Breast epithelium (tissue), 4 donors: ENCODE measurements at places on chromosomes 5 and 9.

GRCh38 chr5:127060470-127060985 is 12.8 kb downstream of the C5orf63 start:
- DNase-seq, result no peak

GRCh38 chr5:2732850-2733249 is 18.6 kb downstream of the IRX2 start:
- no peak for DNase-seq

DNA sequence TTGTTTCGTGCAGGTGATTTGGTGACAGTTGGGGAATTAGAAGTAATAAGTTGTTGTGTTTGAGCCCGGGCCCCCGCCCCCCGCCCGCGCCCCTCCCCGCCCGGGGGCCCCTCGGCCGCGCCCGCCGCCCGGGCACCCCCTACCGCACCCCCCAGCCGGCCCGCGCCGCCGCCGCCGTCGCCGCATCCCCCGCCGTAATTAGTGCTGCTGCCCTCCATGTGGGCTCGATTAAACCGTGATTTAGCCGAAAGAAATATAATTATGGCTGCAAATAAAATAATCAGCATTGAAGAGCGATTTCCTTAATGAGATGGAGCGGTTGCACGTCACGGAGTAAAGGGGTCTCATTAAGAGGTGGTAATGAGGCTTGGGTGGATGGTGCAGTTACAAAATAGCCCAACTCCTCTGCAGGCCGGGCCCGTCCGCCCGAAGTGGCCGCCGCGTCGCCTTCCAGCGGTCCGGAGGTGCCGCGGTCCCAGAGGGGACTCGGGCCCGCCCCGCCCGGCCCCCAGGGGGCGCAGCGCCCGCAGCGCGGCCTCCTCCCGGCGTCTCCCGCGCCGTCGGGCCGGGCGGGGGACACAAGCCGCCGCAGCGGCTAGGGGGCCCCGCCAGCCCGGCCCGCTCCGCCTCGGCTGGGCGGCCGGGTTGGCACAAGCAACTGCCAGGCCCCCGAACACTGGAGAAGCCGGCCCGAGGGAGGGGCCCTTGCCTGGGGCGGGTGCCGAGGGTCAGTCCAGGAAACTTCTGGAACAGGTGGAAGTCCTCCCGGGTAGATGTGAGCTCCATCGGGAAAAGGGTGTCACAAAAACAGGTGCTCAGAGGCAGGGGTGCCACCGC is 6.9 kb upstream of the OTP start:
- DNase-seq, result no peak

GRCh38 chr5:10249948-10250805 is at the start of gene CCT5:
Gene CCT5 (plus strand): TSS chr5:10250280. CDS start chr5:10250341, 61 bp downstream.
- peak; percentile 91 for DNase-seq

DNA sequence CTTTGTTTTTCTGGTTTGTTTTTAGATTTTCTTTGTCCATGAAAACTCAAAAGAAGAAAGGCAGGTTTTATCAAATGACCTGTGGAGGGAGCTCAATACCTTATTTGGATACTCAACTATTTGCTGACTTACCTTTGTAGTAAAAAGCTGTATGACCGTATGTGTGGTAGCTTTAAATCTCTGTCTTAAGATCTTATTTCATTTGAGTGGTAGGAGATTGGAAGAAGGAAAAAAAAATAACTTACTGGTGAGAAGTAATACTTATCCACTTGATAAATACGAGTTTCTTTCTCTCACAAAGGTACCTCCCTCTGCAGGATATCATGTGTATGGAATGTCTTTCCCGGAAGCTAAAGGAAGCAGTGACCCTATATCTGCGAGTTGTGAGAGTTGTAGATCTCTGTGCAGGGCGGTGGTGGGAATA is 15.0 kb downstream of the FBXO38 start:
- DNase-seq, result no peak

- DNase-seq, result peak; percentile 55
These were observed 157.1 kb downstream of the ZNF462 start for GRCh38 chr9:107020040-107020530.

GRCh38 chr9:90559075-90560073 is 83.2 kb downstream of the DIRAS2 start:
- no peak for DNase-seq

DNA sequence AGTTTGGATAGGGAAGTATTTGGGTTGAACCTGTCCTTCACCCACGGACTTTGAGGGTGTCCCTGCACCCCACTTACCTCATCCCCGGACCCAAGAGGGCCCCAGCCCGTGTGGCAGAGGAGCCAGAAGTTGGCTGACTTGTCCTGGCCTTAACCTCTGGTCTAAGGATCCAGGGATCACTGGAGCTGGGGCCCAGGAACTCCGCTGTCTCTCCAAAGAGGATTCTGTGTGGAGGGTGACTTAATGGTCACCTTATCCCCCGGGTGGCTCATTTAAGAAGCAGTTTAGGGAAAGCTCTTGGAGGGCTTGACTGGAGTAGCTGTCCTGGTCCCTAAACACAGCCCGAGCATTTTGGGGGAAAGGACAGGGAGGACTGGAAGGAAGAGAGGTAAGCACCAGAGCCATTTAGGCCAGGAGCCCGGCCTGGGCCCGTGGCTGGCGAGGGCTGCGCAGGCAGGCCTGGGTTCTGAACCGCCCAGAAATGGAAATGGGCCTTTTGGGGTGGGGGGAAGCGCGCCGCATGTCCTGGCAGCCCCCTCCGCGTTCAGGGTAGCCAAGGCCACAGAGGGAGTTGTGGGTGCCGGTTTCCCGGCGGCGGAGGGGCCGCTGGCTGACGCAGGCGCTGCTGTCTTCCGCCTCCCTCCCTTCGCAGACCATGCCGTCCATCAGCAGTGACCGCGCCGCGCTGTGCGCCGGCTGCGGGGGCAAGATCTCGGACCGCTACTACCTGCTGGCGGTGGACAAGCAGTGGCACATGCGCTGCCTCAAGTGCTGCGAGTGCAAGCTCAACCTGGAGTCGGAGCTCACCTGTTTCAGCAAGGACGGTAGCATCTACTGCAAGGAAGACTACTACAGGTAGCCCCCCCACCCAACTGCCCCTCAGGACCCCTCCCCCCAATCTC is 2.0 kb downstream of the LHX2 start:
- no peak for DNase-seq

DNA sequence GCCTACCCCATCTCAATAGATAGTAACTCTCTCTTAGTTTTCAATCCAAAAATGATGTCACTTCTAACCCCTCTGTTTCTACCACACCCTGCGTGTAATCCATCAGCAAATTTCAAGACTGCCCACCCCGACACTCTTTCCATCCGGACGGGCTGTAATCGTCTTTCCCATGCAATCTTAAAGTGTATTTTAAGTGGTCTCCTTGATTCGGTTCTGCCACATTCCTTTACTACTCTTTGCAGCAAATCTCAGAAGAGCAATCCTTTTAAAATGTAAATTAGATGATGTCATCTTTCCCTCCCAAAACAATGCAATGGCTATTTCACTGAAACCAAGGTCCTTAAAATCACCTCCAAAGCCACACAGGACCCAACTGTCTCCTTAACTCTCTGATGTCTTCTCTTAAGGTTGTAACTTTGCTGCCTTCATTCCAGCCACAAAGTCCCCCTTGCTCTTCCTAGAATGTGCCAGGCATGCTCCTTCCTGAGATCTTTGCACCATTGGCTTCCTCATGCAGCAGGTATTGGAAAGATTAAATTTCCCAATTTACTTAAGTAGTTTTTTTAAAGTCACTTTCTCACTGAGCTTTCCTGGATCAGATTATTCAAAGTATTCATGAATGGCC is 932.5 kb upstream of the WWC1 start:
- no peak for DNase-seq

DNA sequence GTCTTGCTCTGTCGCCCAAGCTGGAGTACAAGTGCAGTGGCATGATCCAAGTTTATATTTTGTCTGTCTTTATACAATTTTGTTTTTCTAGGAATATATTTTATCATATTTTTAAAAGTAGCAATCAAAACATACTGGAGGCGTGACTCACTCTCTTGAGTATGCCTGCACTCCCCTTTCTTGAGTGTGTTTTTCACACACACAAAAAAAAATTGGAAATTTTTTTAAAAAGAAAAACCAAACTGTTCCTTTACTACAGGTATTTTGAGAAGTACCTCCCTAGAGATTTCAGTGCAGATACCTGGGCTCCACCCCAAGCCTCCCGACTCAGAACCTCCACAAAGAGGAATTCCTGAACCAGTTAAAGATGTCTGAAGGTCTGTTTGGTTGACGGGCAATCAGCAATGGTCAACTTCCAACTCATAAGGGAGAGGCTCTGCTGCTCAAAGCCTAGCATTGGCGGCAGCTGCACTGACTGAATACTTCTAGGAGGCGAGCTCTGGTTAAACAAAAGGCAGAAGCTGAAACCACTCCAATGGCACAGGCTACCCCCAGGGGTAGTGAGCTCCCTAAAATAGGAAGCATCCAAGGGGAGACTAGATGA is 27.4 kb downstream of the PDE6A start:
- DNase-seq, result no peak
